Fibroblast of skin of abdomen (primary cell): ENCODE measurements at places on chromosomes 11 and 22.
A peak's percentile ranks its signal among the peaks of the same experiment; 100 is the strongest.

- no peak for DNase-seq
Measured at GRCh38 chr11:36268337-36268985, 20.8 kb downstream of the COMMD9 start.

DNA sequence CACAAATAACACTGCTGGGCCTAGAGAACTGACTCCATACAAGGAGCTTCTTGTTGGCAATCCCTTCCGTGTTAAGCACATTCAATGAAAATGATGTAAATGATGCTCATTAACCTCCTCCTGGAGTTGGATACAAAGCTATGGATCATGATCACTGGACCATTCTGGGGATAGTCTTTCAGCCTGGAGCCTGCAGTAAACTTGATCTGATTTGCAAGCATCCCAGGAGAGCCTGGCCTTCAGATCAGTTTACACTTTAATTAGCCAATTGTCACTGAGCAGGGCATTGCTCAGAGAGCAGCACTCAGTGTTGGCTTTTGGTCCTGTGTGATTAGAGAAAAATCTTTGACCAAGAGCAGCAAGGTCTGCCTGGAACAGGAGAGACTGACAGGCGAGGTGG lies 45.6 kb downstream of the ARFGAP3 start:
- no peak for DNase-seq

GRCh38 chr11:35714882-35715627 lies 52.5 kb downstream of the TRIM44 start:
- DNase-seq, result peak; percentile 25

DNA sequence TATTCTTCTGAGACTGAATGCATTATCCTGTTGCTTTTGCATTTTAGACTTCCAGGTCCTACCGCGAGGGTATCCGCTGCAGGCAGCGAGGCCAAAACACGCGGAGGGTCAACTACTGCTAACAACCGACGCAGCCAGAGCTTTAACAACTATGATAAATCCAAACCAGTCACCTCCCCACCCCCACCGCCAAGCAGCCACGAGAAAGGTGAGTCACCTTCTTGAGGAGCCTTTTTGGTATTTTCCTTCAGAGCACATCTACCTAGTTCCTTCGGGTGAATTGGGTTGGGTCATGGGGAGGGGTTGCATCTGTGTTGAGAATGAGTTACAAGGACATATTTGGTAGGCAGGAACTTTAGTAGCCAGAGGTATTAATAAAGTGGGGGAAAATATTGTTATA lies 179.8 kb downstream of the NAV2 start:
- no peak for DNase-seq

GRCh38 chr11:63548178-63548577 lies 11.6 kb downstream of the PLAAT4 start:
- DNase-seq, result no peak

- peak; percentile 5 for DNase-seq
Measured at GRCh38 chr11:24312464-24313238, 184.2 kb upstream of the LUZP2 start.

- DNase-seq, result no peak
Measured at GRCh38 chr11:114151631-114152030, 92.1 kb downstream of the ZBTB16 start.

DNA sequence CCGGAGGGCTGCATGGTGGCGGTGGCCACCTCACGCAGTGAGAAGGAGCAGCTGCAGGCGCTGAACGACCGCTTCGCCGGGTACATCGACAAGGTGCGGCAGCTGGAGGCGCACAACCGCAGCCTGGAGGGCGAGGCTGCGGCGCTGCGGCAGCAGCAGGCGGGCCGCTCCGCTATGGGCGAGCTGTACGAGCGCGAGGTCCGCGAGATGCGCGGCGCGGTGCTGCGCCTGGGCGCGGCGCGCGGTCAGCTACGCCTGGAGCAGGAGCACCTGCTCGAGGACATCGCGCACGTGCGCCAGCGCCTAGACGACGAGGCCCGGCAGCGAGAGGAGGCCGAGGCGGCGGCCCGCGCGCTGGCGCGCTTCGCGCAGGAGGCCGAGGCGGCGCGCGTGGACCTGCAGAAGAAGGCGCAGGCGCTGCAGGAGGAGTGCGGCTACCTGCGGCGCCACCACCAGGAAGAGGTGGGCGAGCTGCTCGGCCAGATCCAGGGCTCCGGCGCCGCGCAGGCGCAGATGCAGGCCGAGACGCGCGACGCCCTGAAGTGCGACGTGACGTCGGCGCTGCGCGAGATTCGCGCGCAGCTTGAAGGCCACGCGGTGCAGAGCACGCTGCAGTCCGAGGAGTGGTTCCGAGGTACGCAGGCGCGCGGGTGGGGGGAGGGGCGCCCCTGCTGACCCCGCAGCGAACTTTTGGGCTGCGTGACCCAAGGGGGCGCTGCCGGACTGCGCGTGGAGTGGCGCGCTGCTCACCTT lies 670 bp downstream of the NEFH start:
- DNase-seq, result peak; percentile 79

- no peak for DNase-seq
Measured at GRCh38 chr22:27431896-27432295, 369.7 kb downstream of the MN1 start.

DNA sequence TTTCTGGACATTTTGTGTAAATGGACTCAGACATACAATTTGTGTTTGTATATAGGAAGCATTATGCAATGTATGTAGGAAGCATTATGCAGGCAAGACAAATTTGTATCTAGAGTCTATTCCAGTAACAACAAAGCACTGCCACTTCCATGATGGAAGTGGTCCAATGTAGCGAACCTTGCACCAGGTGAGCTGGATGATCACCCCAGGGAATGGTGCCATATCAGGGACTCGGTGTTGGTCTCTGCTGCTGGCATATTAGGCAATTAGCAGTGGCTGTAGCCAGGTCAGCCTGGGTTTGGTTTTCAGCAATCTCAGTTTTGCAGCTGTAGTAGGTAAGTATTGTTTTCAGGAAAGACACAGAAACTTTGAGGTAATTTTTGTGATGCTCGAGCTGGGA lies 12.8 kb downstream of the ZFP91 start:
- no peak for DNase-seq

DNA sequence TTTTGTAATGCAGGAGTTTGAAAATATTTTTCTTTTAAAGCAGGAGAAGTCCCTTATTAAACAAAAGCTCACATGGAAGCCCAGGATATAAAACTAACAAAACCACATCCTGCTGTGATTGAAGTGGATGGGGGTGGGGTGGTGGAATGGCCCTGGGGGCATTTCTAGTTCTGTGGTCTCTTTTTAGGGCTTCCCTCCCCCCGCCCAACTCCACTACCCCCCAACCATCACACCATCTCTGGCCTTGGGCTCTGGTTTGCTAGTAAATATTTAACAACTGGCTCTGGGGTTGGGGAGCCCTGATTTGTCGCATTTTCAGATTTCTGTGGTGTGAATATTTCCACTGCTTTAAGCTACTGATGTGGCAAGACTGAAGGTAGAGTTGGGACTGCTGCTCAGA lies 279.6 kb upstream of the PLET1 start:
- DNase-seq, result no peak
